ENCODE measurements at places on chromosomes 16 and 17. TPM values are rescaled to one million over a fixed set of nuclear protein-coding genes. Genes with fewer than 3 reads are reported as not detected.

DNA sequence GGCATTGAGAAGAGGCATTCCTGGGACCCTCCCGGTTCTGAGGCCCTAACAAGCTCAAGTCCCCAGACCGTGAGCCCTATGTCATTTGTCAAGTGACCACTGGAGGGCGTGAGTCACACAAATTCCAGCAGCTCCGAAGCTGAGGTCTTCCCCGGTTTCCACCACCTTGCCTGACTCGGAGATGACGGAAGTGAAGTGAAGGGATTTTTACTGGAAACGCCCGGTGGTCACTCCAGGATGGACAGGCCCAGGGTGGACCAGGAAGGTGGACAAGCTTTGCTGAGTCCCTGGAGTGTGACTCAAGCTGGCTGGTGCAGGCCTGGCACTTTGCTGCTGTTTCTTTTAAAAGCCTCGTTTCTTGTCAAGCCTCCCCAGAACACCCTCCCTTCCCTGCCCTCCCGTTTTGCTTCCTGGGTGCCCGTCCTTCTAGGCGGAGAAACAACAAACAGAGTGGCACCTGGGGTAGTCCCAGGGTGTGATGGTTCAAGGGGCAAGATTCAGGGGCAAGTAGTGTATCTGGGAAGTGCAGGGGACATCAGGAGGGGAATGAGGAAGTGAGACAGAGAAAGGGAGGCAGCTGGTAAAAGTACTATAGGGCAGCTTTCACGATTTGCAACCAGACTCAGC is 5.3 kb upstream of the NOS2 start:
- DNase-seq: peak; percentile 96

GRCh38 chr16:88384222-88385111 is 1.7 kb downstream of the ZNF469 start:
- DNase-seq: peak; percentile 71

The SLC7A6 gene
- total RNA-seq: 36.9 TPM

DNA sequence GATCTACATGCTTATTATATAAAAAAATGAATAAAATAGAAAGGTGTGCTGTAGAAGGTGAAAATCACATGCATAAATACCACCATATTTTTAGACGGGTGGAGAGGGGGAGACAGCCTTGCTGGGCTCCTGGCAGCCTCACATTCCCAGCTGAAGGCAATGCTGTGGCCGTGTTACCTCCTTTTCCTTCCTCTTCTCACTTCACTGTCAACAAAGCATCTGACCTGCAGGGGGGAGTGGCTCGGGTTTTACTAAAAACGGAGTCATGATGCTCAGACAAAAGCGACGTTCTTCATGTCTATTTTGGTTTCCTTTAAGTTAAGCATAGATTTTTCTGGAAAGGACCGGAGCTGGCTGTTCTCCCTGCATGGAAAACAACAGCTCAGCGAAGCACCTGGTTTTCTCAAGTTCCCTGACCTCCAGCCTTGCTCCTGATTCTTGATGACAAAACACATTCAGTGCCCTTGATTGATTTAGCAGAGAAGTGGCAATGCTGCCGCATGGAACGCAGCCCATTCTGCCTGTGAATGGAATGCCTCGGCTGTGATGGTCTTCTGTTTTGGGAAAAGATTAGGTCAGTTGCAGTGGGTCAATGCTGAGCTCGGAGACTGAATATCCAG is 5.5 kb upstream of the RPTOR start:
- peak; percentile 75 for DNase-seq

DNA sequence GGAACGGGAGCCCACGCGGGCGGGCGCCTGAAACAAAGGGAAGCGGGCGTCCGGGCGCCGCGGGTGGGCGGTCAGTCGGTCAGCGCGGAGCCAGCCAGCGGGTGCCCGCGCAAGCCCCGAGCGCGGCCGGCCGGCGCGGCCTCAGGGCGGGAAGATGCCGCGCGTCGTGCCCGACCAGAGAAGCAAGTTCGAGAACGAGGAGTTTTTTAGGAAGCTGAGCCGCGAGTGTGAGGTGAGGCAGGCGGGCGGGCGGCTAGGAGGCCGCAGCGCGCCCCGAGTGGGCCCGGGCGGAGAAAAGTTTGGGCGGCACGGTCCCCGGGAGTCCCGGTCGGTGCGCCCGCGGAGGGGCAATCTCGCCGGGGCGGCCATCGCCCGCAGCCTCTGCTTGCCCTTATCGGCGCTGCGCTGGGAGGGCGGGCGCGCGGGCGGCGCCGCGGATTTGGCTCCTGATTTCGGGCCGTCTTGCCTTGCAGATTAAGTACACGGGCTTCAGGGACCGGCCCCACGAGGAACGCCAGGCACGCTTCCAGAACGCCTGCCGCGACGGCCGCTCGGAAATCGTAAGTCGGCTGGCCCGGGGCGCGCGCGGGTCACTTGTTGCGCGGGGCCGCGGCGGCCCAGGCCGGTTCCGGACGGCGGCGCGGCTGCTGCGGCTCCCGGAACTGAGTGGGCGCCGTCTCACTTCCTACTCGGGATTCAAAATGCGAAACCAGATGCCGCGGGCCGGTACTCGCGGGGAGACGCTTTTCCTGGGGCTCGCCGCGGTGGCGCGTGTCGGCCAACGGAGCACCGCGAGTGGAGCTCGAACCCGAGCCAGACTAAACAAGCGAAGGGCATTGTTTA is 526 bp downstream of the CBFB start:
- DNase-seq: peak; percentile 97

The TNFRSF13B gene
- not detected for total RNA-seq

The IGFALS gene
- total RNA-seq: not detected

DNA sequence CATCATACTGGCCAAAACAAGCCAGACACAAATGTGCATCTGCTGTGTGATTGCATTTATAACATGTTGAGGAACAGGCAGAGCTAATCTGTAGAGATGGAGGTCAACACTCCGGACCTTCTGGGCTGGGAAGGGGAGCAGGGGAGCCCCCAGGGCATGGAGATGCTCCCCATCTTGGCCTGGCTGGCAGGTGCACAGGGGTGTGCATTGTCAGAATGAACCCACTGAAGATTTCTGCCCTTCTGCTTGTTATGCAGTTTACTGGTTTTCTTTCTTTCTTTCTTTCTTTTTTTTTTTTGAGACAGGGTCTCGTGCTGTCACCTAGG is 146.9 kb downstream of the CMIP start:
- no peak for DNase-seq

The TPPP3 gene
- 0.59 TPM for total RNA-seq

- DNase-seq: peak; percentile 48
Observed at GRCh38 chr17:17518014-17518413, 21.8 kb upstream of the RASD1 start.

GRCh38 chr17:62800585-62800984 is 7.5 kb downstream of the MARCHF10 start:
- DNase-seq: peak; percentile 43

DNA sequence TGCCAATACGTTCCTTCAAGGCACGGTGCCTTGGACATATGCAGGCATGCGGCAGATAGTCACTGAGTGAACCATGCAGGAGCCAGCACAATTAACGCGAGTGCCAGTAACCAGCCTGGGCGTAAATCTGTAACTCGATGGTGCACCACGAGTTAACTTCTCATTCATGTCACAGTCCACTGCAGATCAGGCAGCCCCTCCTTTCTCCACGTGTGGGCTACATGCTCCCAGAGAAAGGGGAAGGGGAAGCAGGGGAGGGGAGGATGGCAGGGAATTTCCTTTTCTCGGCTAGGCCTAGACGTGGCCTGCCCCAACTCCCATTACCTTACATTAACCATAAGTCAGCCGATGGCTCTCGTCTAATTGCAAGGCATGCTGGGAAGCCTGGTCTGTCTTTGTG is 287.9 kb downstream of the CPPED1 start:
- DNase-seq: no peak

The OR1F1 gene
- total RNA-seq: not detected

- no peak for DNase-seq
Observed at GRCh38 chr16:51236583-51236982, 85.5 kb upstream of the SALL1 start.

The DNASE1L2 gene
- total RNA-seq: 0.72 TPM

- no peak for DNase-seq
Observed at GRCh38 chr16:20830372-20830771, 24.0 kb downstream of the REXO5 start.

The PARD6A gene
- total RNA-seq: 2.4 TPM

- peak; percentile 96 for DNase-seq
Observed at GRCh38 chr17:7579001-7579833, at the start of gene CD68. TSS of gene CD68 (plus strand) at chr17:7579638. CDS start at chr17:7579678, 40 bp downstream.

- no peak for DNase-seq
Observed at GRCh38 chr17:66789961-66790437, 44.9 kb upstream of the CACNG5 start.

- DNase-seq: peak; percentile 98
Observed at GRCh38 chr16:85168732-85169256, 56.5 kb upstream of the CIBAR2 start.

The MYO15A gene
- total RNA-seq: 1.2 TPM

The ADAM11 gene
- total RNA-seq: 0.36 TPM
